ENCODE measurements at places on chromosomes 1 and 21. TPM values are rescaled to one million over a fixed set of nuclear protein-coding genes. Genes with fewer than 3 reads are reported as not detected.

BCAR3 gene
- total RNA-seq = 19.6 TPM

NBPF20 gene
- 2.5 TPM for total RNA-seq

C1orf116 gene
- not detected for total RNA-seq

AADACL4 gene
- total RNA-seq = not detected

SLC35D1 gene
- total RNA-seq = 24.3 TPM

C8B gene
- total RNA-seq = not detected

RAP1GAP gene
- total RNA-seq = 0.65 TPM

PDIK1L gene
- 6.8 TPM for total RNA-seq

ERICH3 gene
- not detected for total RNA-seq

SMG5 gene
- total RNA-seq = 37.4 TPM

KIF17 gene
- 0.43 TPM for total RNA-seq

BSND gene
- not detected for total RNA-seq
